ENCODE measurements at places on chromosomes 4 and X.

DNA sequence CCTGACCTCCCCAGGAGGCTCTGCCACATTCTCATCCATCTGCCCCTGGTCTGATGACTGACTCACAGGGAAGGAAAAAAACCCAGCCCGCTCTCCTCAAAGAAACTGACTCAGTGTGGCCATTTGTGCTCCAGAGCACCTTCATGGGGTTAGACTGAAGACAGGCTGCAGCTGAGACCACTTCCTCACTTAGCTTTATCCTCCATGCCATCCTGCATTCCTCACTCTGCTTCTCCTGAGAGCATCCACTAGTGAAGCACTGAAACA lies 35.9 kb upstream of the HPSE start:
- no peak for DNase-seq

GRCh38 chr4:53011259-53011905 lies 149.3 kb downstream of the RASL11B start:
- DNase-seq, result no peak

- DNase-seq, result peak; percentile 2
Observed at GRCh38 chrX:112642349-112642748, 37.4 kb downstream of the LHFPL1 start.

GRCh38 chrX:23854122-23854521 lies 53.6 kb downstream of the APOO start:
- no peak for DNase-seq

DNA sequence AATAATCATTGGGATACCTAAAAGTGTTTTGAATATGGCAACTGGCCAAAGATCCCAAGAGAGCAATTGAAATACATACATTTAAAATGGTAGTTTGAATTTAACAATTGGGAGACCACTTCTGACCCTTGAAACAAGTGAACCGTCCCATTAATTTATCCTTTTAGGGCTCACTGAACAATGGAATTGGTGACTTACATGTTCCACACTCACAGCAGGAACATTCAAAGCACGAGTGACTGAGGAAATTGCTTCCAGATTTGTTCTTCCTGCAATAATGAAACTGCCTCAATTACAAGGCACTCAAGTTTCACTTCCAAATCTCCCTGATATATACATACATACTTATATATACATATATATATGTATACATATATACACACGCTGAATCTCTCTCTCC lies 20.6 kb downstream of the SLC39A8 start:
- DNase-seq, result no peak

- no peak for DNase-seq
Observed at GRCh38 chrX:154738011-154738738, 12.7 kb downstream of the GAB3 start.

- no peak for DNase-seq
Observed at GRCh38 chr4:16264798-16265197, 38.5 kb upstream of the TAPT1 start.

GRCh38 chr4:184722798-184723197 lies 11.1 kb downstream of the CENPU start:
- DNase-seq, result no peak

GRCh38 chr4:40264497-40264896 lies 67.7 kb downstream of the RHOH start:
- DNase-seq, result no peak

GRCh38 chr4:151455212-151455611 lies 46.2 kb downstream of the FHIP1A start:
- DNase-seq, result no peak

- no peak for DNase-seq
Observed at GRCh38 chr4:179097741-179098140, 1655.5 kb upstream of the AGA start.

DNA sequence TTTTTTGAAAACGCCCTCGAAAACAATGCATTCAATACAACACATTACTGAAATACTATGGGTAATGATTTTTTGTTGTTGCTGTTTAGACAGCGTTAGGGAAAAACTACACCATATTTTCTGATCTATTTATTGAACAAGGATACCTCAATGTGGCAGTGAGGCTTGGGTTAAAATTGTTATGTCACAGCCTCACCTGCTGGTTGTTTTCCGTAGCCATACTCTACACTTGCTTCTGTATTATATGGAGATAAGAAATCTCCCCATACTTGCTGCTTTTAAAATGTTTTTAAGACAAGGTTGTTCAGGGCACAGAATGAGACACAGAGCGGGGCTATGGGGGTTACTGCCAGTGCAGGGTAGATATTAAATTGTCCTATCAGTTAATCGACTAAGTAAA lies 221.6 kb upstream of the FTHL17 start:
- no peak for DNase-seq

DNA sequence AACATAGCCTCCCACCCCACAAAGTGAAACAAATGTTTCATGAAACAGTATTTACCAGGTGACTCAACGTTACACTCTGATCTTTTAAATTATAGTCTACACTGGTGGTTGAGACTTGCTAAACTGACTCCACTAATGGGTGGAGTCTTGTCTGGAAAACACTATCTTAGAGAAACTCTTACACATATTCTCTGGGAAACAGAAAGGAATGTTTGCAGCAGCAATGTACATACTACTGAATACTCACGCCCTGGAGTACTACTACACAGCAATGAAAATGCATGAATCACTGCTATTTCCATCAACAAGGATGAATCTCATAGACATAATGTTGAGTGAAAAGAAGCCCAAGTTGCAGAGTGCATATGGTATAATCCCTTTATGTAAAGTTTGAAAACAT lies 208.5 kb upstream of the IGFBP7 start:
- DNase-seq, result no peak

DNA sequence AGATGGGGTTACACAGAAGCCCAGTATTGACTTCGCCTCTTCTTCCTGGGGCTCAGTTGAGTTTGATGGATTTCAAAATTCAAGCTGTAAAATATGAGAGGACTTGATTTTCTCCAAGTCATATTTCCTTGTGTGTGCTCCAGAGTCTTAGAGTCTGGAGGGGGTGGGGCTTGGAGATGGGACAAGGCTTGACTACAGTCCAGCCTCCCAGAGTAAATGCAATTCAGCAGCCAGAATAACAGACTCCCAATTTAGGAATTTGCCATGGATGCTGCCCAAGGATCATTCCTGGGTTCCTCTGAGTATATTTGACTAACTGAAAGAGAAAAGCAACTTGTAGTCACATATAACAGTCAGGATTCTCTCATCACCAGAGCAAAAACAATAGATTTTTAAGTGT lies 53.7 kb upstream of the RBPJ start:
- no peak for DNase-seq

GRCh38 chr4:95732061-95732460 lies 107.8 kb upstream of the PDHA2 start:
- no peak for DNase-seq

DNA sequence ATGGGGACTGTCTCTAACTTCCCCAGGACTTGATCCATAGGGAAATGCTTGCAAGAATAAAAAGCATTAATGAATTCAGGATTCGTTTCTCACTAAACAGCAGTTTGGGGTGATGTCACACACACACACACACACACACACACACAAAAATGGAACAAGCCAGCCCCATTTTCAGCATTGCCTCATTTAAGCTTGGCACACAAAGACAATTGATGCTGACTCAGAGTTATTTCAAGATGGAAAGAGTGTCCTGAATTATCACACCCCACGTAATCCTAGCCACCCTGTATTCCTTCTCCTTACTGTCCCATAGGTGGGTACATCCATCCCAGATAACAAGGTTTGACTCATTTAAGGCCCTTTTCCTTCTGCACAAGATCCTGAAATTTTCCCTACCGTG lies 345.1 kb upstream of the HS3ST1 start:
- no peak for DNase-seq

DNA sequence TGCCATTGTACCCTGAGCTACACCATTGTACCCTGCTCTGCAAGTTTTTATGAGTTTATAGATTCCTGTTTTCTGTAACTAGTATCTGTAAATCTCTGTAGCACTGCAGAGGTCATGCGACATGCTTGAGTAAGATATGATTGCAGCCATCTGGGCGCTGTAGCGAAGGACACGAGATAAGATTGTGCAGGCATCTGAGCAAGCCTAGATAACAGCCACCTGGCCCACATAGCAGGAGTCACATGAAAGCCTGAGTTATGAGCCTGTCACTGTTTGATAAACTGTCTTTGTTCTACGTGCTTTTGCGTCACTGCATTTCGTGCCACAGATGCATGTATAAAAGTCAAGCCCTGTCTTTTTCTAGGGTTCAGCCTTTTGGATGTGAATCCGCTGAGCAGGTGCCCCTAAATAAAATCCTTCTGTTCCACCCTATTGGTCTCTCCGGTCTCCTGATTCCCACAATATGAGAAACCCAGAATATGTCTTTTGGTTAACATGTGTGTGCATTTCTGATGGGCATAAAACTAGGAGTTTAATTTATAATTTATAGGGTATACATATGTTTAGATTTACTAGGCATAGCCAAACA lies 327.6 kb upstream of the MAOA start:
- no peak for DNase-seq

GRCh38 chr4:90580326-90580725 lies 453.1 kb downstream of the CCSER1 start:
- DNase-seq, result no peak

GRCh38 chr4:144104509-144105130 lies 35.9 kb downstream of the GYPA start:
- no peak for DNase-seq

- no peak for DNase-seq
Observed at GRCh38 chr4:1099684-1100335, 13.6 kb downstream of the RNF212 start.

- no peak for DNase-seq
Observed at GRCh38 chr4:10587697-10588096, 96.9 kb downstream of the CLNK start.

- DNase-seq, result no peak
Observed at GRCh38 chr4:30828264-30828926, 108.2 kb downstream of the PCDH7 start.

- no peak for DNase-seq
Observed at GRCh38 chrX:136034668-136035067, 49.4 kb downstream of the SLC9A6 start.

- no peak for DNase-seq
Observed at GRCh38 chrX:10566716-10567097, 53.7 kb downstream of the MID1 start.

All from NCI-H2107 (cell line).